T-helper 2 cell (primary cell): ENCODE measurements at places on chromosomes 16 and 17.
A peak's percentile ranks its signal among the peaks of the same experiment; 100 is the strongest.

DNA sequence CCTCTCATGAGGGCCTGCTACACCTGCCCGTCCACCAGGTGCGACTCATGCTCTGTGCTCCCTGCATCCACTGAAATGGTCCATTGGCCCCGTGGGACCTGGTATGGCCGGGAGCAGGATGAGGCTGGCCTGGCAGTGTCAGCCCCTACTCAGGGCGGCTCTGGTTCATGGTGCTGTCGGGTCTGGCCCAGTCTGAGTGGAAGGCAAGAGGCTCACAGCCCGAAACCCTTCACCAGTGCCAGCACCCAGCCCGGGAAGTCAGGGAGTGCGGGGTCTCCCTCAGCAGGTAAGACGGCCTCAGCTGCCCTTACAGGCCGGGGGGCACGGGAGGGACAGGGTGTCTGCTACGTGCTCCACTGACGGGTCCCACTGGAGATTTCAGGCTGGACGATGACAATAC, 40.5 kb upstream of the RASD1 start:
- no peak for DNase-seq

GRCh38 chr16:1458977-1459341, 14.6 kb upstream of the CCDC154 start:
- DNase-seq = no peak

DNA sequence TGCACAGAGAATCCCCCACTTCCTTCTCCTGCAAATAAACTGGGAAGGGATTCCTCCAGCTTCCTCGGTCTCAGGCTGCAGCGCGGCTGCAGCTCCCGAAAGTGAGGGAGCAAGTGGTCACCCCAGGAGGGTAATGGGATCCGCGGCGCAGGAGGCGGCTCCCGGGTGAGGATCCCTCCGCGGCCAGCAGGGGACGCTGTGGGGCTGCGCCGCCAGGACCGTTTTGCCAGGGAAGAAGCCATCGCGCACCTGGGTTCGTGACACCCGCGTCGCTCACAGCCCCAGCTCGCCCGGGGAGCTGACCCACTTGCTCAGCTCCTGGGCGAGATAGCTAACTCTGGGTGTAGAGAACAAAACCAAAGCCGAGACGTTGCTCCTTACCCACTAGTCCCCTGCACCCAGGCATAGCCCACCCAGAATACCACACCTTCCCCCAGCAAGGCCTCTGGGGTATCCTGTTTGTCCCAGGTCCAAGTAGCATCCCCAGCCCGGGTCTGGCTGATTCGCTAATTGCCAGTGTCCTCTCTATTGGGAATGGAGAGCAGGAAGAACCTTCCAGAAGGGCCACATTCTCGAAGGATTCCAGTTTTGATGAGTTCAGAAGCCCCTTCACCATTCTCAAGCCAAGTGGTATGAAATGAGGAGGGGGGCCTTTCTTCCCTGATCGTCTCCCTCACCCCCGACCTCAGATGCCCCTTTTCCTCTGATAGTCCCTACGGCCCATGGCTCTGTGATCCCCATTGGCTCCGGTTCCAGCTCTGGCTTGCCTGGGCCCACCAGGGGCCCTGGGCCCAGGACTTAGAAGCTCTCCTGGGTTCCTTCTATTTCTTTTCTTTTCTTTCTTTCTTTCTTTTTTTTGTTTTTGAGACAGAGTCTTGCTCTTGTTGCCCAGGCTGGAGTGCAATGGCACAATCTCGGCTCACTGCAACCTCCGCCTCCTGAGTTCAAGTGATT, 14.1 kb downstream of the CYGB start:
- DNase-seq = peak; percentile 74

- DNase-seq = no peak
These were observed 50.0 kb downstream of the OTOA start for GRCh38 chr16:21713549-21714368.

DNA sequence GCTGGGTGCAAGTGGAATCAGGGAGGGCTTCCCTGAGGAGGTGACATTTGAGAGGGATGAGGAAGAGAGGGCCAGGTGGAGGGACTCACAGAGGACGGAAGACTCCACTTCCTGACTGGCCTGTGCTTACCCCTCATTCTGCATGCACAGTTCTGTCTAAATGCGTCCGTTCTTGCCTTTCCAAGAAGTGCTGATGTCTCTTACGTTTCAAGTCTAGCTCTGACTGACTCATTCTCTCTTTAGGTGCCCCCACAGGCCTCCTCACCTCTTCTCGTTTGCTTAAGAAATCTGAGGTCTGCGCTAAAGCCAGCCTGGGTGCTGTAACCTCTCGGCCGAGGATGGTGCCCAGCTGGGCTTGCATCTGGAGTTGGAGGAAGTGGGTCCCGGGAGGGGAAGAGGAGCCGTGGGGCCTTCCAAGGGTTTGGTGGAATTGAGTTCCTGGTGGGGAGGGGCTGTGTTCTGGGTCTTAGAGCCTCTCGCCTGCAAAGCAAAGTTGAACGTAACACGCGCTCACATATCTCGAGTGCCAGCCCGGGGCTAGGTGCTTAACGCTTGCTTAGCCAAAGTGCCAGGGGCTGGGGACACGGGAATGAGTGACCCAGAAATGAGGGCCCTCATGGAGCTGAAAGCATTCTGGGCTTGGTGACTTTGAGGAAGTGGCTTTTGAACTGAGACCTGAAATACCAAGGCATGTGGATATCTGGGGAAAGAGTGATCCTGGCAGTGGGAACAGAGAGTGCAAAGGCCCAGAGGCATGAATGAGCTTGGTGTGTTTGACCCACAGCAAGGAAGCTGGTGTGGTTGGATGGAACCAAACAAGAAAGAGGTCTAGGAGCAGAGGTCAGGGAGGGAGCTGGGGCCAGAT, 4.8 kb downstream of the IL4R start:
- DNase-seq = peak; percentile 35

- no peak for DNase-seq
These were observed 230.3 kb downstream of the MAP2K4 start for GRCh38 chr17:12250973-12251372.

DNA sequence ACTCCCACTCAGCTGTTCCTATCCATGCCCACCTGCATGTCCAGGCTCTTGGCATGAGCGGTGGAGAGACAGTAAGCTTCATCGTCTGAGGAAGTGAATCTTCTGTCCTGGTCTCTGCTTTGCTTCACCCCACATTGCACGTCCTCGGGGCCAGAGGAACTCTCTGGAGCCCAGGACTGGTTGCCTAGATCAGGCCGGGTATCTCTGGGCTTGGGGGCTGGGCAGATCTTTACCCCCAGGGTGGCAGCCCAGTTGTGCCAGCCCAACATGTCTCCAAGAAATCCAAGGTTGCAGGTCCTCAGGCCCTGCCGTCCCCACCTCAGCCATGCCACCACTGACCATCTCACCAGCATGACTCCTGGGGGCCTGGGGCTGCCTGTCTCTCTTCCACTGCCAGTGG, 58.3 kb downstream of the BEAN1 start:
- no peak for DNase-seq

DNA sequence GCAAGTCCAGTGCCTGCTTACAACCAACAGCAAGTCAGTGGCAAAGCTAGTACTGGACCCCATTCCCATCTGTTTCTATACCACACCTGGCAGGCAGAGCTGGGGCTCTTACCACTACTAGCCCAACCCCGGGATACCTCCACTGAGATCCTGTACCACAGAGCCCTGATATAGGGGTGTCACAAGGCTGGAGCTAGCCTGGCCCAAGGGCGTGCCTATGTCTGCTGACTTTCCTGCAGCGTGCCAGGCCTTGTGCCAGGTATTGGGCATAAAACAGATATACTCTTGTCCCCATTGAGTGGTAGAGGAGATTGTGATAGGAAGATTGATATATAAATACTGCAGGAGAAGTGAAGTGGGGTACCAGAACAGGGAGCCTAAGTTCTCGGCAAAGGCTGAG, 44.4 kb downstream of the PLD6 start:
- no peak for DNase-seq

- no peak for DNase-seq
These were observed 3.3 kb downstream of the ATXN2L start for GRCh38 chr16:28826141-28826540.

- DNase-seq = no peak
These were observed 10.4 kb upstream of the WFDC1 start for GRCh38 chr16:84284154-84284722.

GRCh38 chr17:22267019-22267418, 574.7 kb downstream of the KCNJ18 start:
- no peak for DNase-seq

GRCh38 chr16:81620796-81621195, 158.3 kb upstream of the PLCG2 start:
- no peak for DNase-seq

DNA sequence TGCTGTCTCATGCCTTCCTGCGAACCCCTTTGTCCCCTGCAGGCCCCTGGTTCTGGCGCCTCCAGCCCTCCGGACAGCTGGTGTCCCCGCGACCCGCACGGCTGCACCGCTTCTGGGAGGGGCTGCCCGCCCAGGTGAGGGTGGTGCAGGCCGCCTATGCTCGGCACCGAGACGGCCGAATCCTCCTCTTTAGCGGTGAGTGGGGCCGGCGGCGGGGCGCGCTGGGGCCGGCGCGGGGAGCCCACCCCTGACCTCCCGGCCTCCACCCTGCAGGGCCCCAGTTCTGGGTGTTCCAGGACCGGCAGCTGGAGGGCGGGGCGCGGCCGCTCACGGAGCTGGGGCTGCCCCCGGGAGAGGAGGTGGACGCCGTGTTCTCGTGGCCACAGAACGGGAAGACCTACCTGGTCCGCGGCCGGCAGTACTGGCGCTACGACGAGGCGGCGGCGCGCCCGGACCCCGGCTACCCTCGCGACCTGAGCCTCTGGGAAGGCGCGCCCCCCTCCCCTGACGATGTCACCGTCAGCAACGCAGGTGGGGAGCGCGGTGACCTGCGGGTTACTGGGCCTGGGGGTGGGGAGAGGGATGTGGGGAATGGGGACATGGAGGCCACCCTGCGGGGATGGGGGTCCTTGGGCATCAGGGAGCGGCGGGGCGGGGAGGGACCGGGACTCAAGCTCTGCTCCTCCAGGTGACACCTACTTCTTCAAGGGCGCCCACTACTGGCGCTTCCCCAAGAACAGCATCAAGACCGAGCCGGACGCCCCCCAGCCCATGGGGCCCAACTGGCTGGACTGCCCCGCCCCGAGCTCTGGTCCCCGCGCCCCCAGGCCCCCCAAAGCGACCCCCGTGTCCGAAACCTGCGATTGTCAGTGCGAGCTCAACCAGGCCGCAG, 7.1 kb upstream of the IL32 start:
- DNase-seq = peak; percentile 77

DNA sequence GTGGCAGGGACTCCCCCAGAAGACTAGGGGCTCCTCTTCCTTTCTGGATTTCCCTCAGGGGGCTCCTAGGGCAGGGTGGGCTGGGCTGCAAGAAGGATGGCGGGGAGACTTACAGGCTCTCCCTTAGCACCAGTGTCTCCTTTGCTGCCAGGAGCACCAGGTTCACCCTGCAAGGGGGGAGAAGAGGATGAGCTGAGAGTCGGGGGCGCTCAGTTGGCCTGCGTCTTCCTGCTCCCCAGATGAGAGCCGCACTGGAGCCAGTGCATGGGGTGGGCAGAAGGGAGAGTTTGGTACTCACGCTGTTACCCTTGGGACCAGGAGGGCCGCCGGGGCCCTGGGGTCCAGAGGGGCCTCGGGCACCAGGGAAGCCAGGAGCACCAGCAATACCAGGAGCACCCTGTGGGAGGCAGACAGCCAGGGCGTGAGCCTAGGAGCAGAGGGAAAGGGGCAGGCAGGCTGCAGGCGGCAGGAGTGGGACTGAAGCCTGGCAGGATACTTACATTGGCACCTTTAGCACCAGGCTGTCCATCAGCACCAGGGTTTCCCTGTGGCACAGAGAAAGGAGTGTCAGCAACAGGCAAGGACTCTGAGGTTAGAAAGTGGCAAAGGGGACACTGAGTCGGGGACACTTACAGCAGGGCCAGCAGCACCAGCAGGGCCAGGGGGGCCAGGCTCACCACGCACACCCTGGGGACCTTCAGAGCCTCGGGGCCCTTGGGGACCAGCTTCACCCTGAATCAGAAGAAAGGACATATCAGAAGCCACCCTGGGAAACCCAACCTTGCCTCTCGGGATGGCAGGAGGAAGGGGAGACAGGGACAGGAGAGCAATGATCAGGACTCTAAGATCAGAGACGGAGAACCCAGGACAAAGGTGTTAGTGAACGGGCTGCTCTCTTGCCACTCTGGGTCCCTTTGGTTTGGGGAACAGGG, 6.2 kb downstream of the COL1A1 start:
- DNase-seq = no peak

GRCh38 chr16:7373776-7374175, 41.1 kb downstream of the RBFOX1 start:
- DNase-seq = no peak

DNA sequence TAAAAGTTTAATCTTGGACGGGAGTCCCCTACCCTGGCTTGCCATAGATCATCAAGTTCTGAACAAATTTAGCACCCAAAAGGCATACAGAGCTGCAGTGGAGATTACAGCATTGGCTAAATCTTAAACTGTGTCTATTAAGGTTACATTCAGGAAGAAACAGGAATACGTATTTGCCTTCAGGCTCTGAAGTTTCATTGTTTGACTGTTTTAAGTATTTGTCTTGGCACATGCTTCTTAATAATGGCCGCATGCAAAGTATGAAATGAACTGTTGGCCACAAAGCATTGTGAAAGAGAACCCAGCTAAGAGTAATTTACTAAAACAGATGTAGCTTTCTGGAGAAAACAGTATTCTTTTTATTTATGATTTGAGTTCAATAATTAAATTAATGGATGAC, 63.9 kb upstream of the CNEP1R1 start:
- DNase-seq = no peak

GRCh38 chr16:14606102-14606501, 24.0 kb downstream of the PARN start:
- DNase-seq = no peak

DNA sequence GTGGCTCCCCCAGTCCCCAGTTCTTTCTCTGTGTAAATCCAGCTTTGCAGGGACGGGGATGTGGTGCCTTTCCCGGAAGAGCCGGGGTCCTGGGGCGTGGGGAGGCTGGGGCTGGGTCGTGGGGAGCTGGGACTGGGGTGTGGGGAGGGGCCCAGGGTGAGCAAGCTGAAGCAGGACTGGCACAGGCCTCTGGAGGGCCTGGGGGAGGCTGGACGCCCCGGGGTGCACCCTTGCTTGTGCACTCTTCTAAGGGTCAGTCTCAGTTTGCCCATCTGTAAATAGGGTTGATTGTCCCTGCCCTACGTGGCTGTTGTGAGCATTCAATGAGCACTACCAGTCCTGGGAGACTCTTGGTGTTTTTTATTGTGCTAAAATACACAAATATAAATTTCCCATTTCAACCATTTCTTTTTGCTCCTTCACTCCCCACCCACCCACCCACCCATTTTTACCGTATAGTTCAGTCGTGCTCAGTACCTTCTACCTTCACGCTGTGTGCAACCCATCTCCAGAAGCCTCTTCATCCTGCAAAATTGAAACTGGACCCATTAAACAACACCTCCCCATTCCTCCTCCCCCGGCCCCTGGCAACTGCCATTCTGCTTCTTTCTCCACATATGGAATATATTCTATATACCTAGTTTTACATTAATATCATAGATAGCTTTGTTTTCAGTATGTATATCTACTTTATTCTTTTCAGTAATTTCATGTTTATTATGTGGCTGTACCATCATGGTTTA, 7.8 kb upstream of the TBC1D3B start:
- DNase-seq = no peak

GRCh38 chr16:75202069-75202590, 4.8 kb downstream of the CTRB2 start:
- DNase-seq = no peak
